ENCODE measurements at places on chromosomes 5 and 9.

DNA sequence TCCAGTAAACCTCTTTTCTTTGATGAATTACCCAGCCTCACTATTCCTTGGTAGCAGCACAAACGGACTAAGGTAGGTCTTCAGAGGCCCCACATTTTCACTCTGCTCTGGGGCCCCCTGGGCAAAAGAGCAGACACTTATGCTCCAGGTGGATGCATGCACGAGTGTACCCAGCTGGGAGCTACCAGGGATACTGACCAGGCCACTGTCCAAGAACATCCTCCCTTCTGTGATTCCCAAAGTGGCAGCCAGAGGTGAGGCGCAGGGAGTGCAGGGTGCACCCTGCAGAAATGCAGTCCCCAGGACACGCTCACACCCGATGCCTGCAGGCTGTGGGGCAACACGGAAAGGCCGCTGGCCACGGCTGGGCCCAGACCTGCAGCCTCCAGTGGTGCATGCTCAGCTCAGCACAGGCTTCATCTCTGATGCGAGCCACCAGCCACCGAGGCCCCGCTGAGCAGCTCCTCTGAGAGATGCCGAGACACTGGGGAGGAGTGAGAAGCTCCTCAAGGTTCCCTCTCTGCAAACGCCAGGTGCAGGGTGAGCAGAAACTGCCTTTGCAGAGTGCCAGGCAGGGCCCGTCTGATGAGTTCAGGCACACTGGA lies 48.1 kb upstream of the OLFM1 start:
- DNase-seq = no peak

DNA sequence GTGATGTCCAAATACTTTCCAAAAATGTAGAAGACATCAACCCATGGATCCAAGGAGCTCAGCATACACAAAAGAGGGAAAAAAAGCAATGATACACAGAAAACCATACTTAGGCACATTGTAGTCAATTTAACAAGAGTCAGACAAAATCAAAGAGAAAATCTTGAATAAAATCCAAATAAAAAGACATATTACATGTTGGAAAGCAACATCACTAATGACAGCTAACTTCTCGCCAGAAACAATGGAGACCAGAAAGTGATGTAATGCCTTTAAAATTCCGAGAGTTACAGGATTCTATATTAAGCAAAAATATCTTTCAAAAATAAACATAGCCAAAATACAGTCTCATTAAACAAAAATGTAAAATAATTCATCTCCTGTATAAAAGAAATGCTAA lies 79.8 kb upstream of the SLCO4C1 start:
- no peak for DNase-seq

GRCh38 chr5:73338256-73339050 lies 110.1 kb downstream of the FOXD1 start:
- no peak for DNase-seq

DNA sequence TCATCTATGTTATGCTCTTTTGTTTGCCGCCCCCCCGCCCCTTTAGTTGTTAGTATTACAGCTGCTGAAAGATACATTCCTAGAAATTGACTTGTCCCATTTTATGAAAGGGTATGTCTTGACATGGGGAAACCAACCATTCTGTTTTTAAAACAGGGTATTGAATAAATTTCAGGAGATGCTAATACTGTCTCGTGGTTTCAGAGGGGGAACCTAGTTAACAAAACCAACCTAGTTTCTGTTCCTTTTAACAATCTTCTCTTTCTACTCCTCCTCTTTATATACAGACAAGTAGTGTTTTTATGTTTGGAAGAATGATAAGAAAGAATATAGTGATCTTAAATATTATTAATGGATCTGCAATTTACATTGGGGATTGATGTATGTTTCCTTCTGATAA lies 3.5 kb downstream of the PIP5K1B start:
- no peak for DNase-seq

- DNase-seq = no peak
These were observed 18.4 kb upstream of the QSOX2 start for GRCh38 chr9:136264031-136264430.

DNA sequence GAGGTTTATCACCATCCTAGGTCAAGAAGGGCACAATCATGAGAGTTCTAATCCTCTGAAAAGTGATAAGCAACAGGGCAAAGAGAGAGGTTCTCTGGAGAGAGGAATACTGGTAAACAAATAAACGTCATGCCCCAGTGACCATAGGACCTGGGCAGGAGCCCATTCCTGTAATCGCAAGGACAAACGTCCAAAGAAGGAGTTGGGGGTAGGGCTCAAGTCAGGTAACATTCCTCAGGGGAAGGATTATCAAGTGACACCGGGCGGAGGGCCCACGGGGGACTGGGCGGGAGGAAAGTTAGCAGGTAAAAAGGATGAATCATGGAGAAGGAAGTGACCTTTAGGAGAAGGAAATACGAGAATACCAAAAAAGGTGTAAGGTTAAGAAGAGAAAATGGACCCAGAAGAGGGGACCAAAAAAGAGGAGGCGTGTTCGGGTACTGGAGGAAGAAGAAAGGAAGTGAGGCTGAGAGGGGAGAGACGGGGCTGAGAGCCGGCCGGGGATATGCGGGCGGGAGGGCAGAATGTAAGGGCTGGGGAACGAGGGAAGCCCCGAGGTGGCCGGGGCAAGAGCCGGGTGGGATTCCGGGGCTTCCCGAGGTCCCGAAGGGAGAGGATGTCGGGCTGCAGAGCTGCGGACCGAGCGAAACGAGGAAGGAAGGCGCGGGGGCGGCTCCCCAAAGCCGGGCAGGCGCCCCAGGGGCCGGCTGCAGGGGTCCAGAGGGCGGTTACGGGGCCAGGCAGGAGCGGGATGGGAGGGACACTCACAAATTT lies 583 bp downstream of the DIAPH1 start:
- peak; percentile 61 for DNase-seq

DNA sequence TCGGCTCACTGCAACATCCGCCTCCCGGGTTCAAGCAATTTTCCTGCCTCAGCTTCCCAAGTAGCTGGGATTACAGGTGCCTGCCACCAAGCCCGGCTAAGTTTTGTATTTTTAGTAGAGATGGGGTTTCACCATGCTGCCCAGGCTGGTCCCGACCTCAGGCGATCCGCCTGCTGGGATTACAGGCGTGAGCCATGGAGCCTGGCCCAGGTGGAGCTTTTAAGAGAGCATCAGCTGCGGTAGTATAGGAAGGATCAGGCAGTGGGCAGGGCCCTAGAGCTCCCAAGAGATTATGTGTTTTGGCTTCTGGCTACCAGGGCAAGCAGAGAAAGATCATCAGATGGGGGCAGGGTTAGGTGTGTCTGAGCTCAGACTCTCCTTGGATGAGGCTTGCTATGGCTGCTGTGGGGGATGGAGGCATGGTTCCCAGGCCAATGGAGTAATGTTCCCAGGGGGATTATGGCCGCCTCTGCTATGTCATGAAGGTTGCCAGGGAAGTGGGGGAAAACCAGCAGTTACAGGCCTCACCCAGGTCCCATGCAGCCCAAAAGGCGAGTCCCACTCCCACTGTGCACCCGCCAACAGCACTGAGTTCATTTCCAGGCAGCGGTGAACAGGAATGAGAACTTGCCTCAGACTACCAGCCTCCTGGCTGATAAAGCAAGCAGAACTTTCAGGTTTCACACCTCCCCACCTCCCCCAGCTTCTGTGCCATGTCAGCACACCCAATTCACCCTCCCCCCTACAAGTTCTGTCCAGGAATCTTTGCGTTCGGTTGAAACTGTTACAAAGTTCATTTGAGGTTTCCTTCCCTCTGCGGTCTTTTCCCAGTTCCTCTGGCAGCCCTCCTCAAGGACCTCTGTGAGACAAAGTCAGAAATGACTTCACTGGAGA lies 507.6 kb downstream of the SPATA31D1 start:
- DNase-seq = no peak

- DNase-seq = no peak
These were observed 238.6 kb downstream of the FANCC start for GRCh38 chr9:95078939-95079338.

- DNase-seq = no peak
These were observed 849.3 kb downstream of the TLE1 start for GRCh38 chr9:80839821-80840675.

DNA sequence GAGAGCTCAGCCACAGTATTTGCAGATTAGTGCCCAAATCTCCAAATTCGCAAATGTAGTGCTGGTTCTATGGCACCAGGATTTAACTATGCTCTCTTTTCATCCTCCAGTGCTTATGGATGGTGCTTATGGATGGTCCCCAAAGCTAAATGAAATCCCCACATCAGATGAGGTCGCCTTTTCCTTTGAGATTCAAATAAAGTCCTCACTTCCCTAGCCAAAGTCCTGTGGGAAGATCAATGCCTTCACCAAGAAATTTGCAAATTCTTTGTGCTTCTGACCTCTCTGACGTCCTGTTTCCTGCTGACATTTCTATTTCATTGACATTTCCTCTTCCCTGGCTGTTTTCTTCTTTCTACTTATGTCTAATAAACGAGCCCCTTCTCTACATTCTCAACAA lies 1077.0 kb upstream of the C9orf72 start:
- DNase-seq = no peak

DNA sequence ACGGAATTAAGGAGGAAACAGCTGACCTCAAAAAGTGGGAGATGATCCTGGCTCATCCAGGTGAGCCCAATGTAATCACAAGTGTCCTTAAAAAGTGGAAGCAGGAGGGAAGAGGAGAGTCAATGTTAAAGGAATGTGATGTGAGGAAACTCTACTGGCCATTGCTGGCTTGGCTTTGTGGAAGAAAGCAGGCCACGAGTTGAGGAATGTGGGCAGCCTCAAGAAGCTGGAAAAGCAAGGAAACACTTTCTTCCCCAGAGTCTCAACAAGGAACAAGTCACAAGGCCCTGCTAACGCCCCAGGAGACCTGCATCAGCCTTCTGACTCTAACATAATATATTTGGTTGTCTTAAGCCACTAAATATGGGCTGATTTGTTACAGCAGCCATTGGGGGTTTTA lies 252.8 kb downstream of the PSAT1 start:
- no peak for DNase-seq

- DNase-seq = no peak
These were observed 102.5 kb downstream of the SPRY4 start for GRCh38 chr5:142222225-142222865.

- no peak for DNase-seq
These were observed 13.5 kb downstream of the ZFP37 start for GRCh38 chr9:113042884-113043657.

- no peak for DNase-seq
These were observed 98.5 kb downstream of the STRBP start for GRCh38 chr9:123169926-123170325.

- no peak for DNase-seq
These were observed 5.8 kb upstream of the ST6GALNAC6 start for GRCh38 chr9:127905004-127905728.

GRCh38 chr5:178464431-178465048 lies 125.7 kb downstream of the COL23A1 start:
- DNase-seq = no peak

DNA sequence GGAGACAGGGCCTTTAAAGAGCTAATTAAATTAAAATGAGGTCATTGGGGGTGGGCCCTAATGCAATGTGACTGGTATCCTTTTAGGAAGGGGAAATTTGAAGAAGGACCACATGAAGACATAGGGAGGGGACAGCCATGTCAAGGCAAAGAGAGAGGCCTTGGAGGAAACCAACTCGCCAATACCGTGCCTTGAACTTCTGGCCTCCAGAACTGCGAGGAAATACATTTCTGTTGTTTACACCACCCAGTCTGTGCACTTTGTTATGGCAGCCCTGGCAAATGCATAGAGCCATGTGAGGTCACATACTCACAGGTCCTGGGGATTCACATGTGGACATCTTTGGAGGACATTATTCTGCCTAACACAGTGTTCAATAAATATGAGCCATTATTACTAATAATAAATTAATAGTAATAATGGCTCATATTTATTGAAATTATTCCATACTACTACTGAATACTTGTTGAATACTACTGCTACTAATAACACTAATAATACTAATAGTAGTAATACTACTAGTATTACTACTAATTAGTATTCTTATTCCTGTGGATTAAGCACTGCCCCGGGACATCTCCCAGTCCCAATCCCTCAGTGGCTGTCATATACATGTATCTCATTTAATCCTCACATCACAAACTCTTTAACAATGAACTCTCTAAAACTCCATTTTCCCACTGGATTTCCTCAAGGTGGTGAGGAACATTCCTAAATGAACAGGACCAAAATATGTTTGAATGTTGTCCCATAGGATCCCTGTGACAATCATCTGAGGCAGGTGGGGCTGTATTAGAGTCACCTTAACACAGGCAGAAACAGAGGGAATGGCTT lies 8.4 kb downstream of the TRAF1 start:
- DNase-seq = no peak

DNA sequence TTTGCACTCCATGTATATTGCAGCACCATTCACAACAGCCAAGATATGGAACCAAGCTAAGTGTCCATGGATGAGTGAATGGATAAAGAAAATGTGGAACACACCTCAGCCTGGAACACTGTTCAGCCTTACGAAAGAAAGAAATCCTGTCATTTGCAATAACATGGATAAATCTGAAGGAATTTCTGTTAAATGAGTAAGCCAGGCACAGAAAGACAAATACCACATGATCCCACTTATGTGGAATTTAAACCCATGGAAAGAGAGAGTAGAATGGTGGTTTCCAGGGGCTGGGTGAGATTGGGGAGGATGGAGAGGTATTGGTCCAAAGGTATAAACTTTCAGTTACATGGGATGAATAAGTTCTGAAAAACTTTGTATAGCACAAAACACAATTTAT lies 228.9 kb upstream of the CD180 start:
- no peak for DNase-seq

DNA sequence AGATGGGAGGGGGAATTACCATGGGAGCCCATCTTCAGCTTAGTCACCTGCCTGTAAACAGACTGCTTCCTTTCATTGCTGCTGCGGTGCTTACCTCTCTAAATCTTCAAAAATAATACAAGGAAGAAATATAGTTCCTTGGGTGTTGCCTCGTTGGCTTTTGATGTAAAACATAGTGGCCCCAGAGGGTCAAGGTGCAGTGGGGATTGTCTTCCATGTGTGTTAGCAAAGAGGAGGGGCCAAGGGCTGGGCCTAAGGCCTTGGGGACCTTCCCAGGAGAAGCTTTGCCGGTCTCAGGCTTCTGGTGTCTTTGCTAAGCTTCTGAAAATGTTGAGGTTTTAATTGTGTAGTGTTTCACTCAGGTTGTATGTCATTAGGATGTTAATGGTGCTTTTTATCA lies 90.0 kb downstream of the PDE8B start:
- DNase-seq = no peak

- DNase-seq = no peak
These were observed 8.7 kb downstream of the PRDM12 start for GRCh38 chr9:130672933-130673615.

- DNase-seq = no peak
These were observed 72.2 kb downstream of the PCDH1 start for GRCh38 chr5:141805874-141806595.

DNA sequence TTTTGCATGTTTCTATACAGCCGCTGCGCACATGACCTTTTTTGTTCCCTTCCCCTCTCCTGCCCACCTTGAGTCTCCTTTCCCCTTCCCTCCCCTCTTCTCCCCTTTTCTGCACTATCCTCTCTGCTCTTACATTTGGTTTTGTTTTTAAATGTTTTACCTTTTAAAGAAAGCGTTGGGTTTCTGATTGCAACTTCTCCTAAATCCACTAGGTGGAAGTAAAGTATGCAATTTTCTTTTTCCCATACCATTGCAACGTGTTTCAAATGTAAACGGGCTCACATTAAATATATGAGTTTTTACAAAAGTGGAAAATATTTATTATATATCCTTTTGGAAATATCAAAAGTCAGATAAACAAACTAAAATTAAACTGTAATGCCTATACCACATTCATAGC lies 500.9 kb downstream of the DIRAS2 start:
- no peak for DNase-seq

- DNase-seq = no peak
These were observed 4.3 kb upstream of the FAM169A start for GRCh38 chr5:74870299-74871067.

All from activated CD4-positive, alpha-beta T cell treated with anti-CD3 and anti-CD28 coated beads, Interleukin-2, amount 50 U/mL, for 24 hours (primary cell).